ENCODE measurements at places on chromosomes 6 and 20.

DNA sequence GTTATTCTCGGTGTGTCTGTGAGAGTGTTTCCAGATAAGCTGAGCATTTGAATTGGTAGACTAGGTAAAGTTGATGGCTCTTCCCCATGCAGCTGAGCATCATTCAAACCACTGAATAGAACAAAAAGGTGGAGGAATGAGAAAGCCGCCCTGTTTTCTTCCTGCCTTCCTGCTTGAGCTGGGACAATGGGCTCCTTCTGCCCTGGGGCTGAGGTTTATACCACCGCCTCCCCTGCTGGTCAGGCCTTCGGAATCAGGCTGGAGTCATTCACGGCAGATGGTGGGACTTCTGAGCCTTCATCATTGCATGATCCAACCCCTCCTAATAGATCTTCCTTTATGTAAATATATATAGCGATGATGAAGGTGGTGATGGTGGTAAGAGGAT, 124.9 kb downstream of the ANKRD60 start:
- no peak for DNase-seq

GRCh38 chr6:146135167-146135566, 106.3 kb downstream of the GRM1 start:
- DNase-seq: no peak

DNA sequence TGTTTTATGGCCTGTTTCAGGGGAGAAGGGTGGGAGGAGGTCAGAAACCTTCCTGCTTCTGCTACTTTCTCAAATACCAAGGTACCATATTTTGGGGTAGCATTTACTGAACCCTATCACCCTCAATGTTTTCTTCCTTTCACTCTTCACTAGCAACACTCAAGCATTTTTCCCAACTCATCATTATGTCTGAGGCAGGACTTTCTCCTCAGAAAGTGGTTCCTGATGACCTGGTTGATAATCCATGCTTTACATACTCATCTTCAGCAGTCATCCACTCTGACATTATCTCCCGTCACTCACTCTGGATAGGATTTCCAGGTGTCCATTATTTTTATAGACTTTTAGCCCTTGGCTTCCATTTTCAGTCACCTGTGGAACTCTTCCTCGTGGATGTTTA, 21.1 kb downstream of the ZNF292 start:
- DNase-seq: no peak

DNA sequence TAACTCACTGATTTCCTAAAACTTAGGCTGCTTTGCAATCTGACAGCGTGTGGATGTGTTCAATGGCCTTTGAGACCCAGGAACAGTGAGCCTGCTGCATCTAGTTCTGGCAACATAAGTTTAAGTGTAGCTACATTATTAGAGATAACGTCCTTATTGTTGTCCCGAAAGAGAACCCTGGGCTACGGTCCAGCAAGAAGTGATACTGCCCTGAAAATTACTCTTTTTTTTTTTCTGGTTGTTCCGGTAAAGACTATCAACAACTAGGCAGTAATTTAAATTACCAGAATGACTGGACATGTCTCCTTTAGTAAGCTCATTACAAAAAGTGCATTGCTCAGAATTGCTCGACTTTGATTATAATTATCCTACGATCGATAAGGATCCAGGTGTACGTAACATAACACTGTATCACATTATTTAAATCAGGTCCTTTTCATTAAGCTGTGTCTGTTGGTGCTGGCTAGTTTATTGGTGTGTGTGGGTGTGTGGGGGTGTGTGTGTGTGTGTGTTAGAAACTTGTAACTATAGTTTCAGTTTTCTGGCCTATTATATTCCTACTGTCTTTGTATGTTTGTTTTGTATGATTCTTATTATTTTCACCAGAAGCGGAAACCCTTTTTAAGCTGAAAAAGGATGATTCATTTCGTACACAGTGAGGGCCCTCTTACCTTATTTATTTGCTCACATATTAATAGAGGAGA, 3.0 kb downstream of the TSHZ2 start:
- no peak for DNase-seq

- DNase-seq: no peak
Observed at GRCh38 chr6:3345836-3346235, 87.1 kb downstream of the PSMG4 start.

- no peak for DNase-seq
Observed at GRCh38 chr20:34475979-34476736, 40.1 kb upstream of the DYNLRB1 start.

DNA sequence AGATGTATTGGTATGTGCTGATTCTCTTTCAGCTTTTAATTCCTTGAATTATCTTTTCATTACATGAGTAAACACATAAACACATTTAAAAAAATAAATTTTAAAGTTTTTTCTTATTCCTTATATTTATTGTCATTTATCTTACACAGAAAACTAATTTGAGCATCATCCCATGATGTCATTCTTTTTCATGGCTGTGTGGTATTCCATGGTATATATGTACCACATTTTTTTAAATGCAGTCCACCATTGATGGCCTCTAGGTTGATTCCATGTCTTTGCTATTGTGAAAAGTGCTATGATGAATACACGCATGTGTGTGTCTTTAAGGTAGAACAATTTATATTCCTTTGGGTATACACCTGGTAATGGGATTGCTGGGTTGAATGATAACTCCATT, 33.3 kb downstream of the OTOR start:
- DNase-seq: no peak

DNA sequence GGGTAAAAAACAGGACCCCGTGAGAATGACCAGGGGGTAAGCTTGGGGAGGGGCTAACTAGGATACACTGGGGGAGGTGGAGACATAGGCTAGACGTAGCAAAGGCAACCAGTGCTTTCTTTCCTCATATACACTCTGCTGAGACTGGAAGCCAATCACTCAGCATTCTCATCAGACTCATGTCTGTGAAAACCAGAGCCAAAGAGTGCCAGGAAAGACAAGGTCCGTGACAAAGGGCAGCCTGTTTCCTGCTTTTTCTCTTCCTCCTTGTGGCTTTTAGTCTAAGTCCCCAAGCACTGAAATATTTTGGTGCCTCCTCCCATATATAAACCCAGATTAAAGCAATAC, 97.9 kb upstream of the NEDD9 start:
- no peak for DNase-seq

DNA sequence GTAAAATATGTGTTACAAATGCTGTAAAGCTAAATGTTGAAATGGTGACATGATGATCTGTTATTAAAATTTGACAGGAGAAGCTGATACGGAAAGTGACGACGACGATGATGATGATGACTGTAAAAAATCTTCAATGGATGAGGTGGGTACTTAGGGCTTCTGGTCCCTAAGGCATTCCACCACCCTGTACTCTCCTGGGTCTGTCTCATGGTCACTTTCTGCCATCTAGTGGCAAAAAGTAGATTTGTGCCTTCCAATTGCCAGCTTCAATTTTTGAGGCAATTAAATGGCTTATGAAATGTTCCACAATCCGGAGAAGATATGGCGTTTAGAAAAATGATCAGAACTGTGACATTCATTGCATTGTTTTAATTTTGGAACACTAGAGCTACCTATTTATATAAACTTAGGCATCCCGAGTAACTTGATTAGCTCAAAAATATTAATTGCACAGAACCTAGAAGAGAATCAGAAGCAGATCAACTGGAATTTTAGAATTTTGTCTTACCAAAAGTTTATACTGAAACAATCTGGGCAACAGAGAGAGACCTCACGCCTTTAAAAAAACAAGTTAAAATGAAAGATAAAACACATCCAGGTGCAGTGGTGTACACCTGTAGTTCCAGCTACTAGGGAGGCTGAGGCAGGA, 346.5 kb upstream of the PLCB4 start:
- DNase-seq: no peak

DNA sequence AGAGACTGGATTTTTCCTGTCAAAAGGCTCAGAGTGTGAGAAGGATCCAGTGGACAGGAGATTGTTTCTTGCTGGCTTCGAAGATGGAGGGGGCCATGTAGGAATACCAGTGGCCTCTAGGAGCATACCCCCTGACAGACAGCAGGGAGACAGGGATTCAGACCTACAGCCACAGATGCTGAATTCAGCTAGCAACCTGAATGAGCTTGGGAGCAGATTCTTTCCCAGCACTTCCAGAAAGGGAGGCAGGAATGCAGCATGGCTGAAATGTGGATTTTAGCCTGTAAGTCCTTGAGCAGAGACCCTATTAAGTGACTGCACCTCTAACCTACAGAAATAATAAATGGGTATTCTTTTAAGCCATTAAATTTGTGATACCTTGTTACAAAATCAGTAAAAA, 44.6 kb downstream of the STXBP5 start:
- DNase-seq: no peak

DNA sequence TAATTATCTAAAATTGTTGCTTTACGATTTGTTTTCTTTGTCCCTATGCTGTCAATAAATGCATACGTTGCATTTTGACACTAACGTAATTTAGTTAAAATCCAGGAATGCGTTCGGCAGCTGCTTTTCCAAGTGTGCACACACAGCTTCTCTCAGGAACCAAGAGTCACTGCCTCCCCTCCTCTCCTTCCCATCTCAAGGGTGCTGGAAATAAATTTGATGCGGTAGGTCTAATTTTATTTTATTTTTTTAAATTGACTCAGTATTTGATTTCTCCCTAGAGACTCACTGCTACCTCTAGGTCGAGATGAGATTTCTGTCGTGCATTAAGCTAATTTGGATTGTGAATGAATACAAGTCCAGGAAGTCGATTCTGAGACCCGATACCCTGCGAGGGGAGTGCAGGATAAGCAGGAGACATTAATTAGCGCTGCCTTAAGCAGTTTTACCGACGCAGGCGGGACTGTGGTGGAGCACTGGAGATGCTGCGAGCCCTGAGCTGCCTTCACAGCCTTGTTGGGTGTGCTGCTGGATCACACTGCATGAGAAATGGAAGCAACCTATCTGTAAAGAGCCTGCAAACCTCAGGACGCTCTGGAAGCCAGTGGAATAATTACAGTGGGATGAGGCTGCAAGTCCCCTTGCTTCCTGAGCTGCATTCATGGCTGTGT, 381.2 kb downstream of the C6orf118 start:
- no peak for DNase-seq

GRCh38 chr6:83097204-83097603, 29.7 kb downstream of the DOP1A start:
- no peak for DNase-seq

DNA sequence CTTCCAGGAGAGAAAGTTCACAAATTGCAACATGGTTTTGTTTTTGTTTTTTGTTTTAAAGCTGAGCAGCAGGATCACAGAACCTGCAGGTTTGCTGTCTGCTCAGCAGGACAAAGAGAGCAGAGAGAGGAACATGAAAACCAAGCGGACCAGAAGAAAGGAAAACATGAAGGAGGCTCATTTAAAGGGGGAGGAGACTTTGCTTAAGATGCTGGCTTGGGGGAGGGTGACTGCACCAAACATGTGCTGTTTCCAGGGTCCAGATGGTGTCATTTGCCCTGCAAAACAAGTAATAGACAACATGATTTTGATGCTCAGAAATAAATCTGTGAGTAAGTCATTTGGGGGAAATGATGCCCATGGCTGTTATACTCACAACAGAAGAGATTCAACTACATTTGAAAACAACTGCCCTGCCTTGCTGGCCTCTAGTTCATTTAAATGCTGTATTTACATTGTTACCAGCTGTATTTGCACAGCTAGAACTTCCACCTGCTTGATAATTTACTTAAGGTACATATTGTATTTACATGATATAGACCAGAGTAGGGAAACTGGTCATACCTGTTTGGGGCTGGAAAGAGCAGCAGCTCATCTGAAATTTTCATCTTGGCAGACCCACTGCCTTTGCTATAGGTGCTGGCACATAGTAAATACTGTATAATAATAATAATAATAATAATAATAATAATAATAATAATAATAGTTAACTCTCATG, 32.2 kb upstream of the CHD6 start:
- no peak for DNase-seq

DNA sequence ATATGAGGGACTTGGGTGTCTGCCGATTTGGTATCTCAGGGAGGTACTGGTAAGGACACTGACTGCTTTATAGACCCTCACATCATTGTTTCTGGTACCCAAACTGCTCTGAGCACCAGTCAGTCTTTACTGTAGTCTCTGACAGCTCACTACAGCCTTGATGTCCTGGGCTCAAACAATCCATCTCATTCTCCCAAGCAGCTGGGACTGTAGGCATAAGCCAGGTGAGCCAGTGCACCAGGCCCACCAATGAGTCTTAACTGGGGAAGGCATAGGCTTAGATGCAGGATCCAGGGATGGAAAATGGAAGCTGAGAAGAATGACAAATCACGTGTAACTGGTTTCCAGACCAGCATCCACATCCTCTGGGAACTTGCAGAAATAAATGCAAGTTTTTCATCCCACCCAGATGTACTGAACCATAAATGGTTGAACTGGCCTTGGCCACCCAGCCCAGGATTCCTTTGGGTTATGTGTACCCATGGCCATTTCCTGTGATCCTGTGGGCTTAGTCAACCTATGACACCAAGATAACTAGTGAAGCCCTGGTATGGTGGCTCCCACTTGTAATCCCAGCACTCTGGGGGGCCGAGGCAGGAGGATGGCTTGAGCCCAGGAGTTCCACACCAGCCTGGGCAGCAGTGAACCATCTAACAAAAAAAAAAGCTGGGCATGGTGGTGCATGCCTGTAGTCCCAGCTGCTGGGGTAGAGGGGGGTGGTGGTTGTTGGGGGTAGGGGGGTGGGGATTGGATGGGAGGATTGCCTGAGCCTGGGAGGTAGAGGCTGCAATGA, 5.8 kb downstream of the TUBB start:
- no peak for DNase-seq

DNA sequence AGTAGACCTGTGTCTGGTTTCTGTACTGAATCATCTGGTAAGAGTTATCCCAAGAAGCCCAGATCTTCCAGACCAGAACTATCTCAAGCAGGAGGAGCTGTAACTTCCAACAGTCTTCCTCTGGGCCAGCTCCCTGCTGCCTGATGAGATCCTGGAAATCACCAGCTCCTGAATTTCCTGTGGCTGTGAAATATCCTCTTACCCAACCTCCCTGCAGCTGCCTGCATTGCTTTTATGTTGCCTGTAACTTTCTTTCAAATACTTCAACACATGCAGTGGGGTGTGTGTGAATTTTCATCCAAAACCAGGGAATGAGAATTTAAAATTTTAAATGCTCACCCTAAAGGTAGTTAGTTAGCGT, 160.5 kb upstream of the LAMP5 start:
- DNase-seq: no peak

DNA sequence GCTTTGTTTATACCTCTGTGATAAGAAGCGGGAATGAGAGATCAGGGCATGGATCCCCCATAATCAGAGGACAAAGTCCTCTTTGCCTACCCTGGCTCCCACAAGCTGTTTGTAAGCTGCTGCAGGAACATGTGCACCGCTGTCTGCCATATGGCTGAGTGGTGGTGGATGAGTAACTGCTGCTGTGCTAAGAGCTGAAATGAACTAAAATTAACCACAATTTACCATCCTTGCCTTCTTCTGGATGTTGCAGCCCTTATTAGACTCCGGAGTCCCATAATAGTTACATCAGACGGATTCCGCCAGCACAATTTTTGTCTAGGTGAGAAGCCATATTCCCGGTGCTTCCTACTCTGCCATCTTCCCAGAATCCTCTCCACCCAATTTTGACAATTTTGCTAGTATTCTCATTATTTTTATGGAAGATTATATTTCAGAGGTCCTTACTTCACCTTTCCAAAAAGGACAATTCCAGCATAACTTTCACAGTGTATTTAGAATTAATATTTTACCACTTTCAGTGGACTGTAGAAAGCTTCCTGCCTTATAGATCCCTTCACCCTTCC, 6.0 kb upstream of the CMTR1 start:
- DNase-seq: no peak

Data from stimulated activated CD8-positive, alpha-beta memory T cell treated with anti-CD3 and anti-CD28 coated beads, Interleukin-15, amount 100 ng/mL, for 4 hours (primary cell).